ENCODE measurements at places on chromosomes 11 and 22. TPM values are rescaled to one million over a fixed set of nuclear protein-coding genes. Genes with fewer than 3 reads are reported as not detected.

Gene GDPD5
- total RNA-seq, result 54.4 TPM

Gene NXPE4
- total RNA-seq, result not detected

Gene MAP6
- 10.4 TPM for total RNA-seq

Gene L3MBTL2
- 7.9 TPM for total RNA-seq

Gene KRTAP5-11
- 8.9 TPM for total RNA-seq

Gene OVOL1
- 1.4 TPM for total RNA-seq

Gene LGR4
- total RNA-seq, result 106 TPM

Gene PES1
- 43.1 TPM for total RNA-seq

Gene MTMR2
- total RNA-seq, result 35.6 TPM

Gene CCDC34
- total RNA-seq, result 9.4 TPM

Gene OR2AT4
- 10.1 TPM for total RNA-seq

Gene OR8H3
- total RNA-seq, result 2.2 TPM

Gene SYCE3
- total RNA-seq, result not detected

Gene CREB3L1
- 23.4 TPM for total RNA-seq

Gene CALCA
- not detected for total RNA-seq

Gene ARL14EP
- total RNA-seq, result 33.2 TPM

Gene MYOD1
- not detected for total RNA-seq

Gene CARD16
- 6.7 TPM for total RNA-seq

Gene CCDC86
- 4.3 TPM for total RNA-seq

Gene GLYATL2
- total RNA-seq, result not detected

Gene FHIP1B
- 11.6 TPM for total RNA-seq

Gene PNPLA3
- total RNA-seq, result 0.48 TPM

Gene OR51B4
- total RNA-seq, result 3.1 TPM

Gene MYBPC3
- total RNA-seq, result 1.2 TPM

Gene KCNE3
- 5.3 TPM for total RNA-seq

Gene OR51E2
- 6.0 TPM for total RNA-seq

Gene ABTB2
- 3.9 TPM for total RNA-seq

Gene SLC35F2
- total RNA-seq, result 5.3 TPM

Gene PAMR1
- 51.5 TPM for total RNA-seq

Gene RTN4R
- 1.4 TPM for total RNA-seq

All from umbilical cord (tissue), 2 donors.